ENCODE measurements at places on chromosomes 12 and 14. TPM values are rescaled to one million over a fixed set of nuclear protein-coding genes. Genes with fewer than 3 reads are reported as not detected.

- no peaks in the 10 kb centered on the region for H3K36me3 ChIP-seq
- H3K27me3 ChIP-seq = no peaks in the 10 kb centered on the region
- H3K4me1 ChIP-seq = no peaks in the 10 kb centered on the region
- H3K27ac ChIP-seq = no peak overlapping the region
Observed at GRCh38 chr12:101018540-101018939, 191.5 kb downstream of the SLC5A8 start.

- no peaks in the 10 kb centered on the region for H3K27me3 ChIP-seq
- no peak overlapping the region for H3K4me3 ChIP-seq
- no peak for DNase-seq
Observed at GRCh38 chr12:88266806-88267360, 124.8 kb downstream of the TMTC3 start.

- no peaks in the 10 kb centered on the region for H3K36me3 ChIP-seq
- no peak overlapping the region for H3K4me3 ChIP-seq
- H3K27me3 ChIP-seq = no peaks in the 10 kb centered on the region
- DNase-seq = no peak
Observed at GRCh38 chr14:91920526-91920925, 27.0 kb downstream of the FBLN5 start.

- H3K4me3 ChIP-seq = no peak overlapping the region
- no peaks in the 10 kb centered on the region for H3K36me3 ChIP-seq
- no peaks in the 10 kb centered on the region for H3K4me1 ChIP-seq
- H3K27ac ChIP-seq = no peak overlapping the region
- no peak for DNase-seq
- H3K27me3 ChIP-seq = no peaks in the 10 kb centered on the region
Observed at GRCh38 chr14:48008646-48009045, 333.2 kb upstream of the MDGA2 start.

DNA sequence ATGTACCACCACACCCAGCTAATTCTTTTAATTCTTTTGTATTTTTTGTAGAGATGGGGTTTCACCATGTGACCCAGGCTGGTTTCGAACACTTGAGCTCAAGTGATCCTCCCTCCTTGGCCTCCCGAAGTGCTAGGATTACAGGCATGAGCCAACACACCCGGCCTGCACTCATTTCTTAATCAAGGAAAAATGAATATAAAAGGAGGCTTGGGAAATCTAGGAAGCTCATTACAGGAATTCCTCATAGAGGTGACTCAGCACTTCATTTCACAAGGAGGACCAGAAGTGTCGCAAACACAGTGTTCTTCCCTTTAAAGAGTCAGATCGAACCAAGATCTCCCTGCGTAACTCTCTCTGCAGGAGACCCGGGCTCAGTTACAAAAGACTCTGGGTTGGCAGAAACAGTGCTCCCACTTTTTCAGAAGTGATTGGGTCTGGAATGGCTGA is 30.3 kb downstream of the NFKBIA start:
- H3K27ac ChIP-seq = no peak overlapping the region
- no peaks in the 10 kb centered on the region for H3K36me3 ChIP-seq
- DNase-seq = no peak
- no peak overlapping the region for H3K4me3 ChIP-seq
- H3K27me3 ChIP-seq = no peaks in the 10 kb centered on the region
- H3K4me1 ChIP-seq = peaks cover 17% of the 10 kb centered on the region

GRCh38 chr12:39984670-39985069 is 121.2 kb downstream of the SLC2A13 start:
- H3K27ac ChIP-seq = no peak overlapping the region
- no peaks in the 10 kb centered on the region for H3K4me1 ChIP-seq
- H3K27me3 ChIP-seq = no peaks in the 10 kb centered on the region
- no peak overlapping the region for H3K4me3 ChIP-seq

DNA sequence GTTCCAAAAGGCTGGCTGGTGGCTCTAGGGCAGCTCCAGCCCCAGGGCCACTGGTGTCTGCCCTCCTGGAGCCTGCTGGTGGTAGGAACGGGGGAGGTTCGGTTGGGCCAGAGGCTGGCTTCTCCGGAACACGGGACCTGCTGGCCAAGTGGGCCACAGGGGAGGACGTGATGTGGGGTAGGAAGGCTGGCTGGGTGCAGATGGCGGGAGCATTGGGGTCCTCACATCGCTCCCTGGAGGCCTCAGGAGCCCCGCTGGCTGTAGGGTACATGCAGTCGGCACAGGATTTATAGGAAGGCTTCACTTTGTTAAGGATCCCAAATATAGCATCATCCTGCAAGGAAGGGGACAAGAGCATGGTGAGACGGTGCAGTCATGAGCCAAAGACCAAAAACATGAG is 57.6 kb upstream of the CORO1C start:
- H3K36me3 ChIP-seq = peaks cover 11% of the 10 kb centered on the region
- no peaks in the 10 kb centered on the region for H3K27me3 ChIP-seq
- H3K27ac ChIP-seq = no peak overlapping the region
- no peak overlapping the region for H3K4me3 ChIP-seq

DNA sequence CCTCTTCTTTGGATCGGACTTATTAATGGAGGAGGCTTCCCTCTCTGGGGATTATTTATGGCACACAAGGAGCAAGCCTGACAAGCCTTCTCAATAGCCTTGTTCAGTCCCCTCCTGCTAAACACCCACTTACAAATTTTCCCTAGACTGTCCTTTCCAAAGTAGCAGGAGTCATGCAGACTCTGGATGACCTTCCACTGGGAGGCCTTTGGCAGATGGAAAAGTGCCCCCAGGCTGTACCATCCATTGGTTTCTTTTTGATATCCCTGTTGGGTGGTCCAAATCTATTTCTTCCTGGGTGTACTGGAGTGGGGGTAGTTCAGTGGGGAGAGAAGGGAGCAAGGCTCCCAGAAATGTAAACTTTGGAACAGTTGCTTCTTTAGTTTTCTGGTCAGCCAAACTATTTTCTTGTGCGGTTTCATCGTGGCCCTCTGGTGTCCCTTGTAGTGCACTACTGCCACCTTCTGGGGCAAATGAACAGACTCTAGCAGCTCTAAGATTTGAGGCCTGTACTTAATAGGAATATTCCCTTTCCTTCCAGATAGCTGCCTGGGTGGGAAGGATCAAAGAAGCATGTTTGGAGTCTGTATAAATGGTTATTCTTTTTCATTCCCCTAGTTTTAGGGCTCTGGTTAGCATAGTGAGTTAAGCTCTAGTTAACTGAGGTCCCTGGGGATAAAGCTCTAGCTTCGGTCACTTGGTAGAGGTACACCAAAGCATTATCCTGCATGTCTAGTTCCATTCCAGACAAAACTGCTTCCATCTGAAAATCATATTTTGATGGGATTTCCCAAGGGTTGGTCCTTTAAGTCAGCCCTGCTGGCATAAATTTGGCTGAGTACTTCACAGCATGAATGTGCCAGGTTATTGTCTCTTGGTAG is 409.5 kb downstream of the SLC6A15 start:
- no peaks in the 10 kb centered on the region for H3K4me1 ChIP-seq
- H3K27ac ChIP-seq = no peak overlapping the region
- no peaks in the 10 kb centered on the region for H3K36me3 ChIP-seq
- no peaks in the 10 kb centered on the region for H3K27me3 ChIP-seq

- no peaks in the 10 kb centered on the region for H3K27me3 ChIP-seq
- DNase-seq = no peak
- no peak overlapping the region for H3K4me3 ChIP-seq
- H3K27ac ChIP-seq = no peak overlapping the region
- no peaks in the 10 kb centered on the region for H3K36me3 ChIP-seq
Observed at GRCh38 chr12:14710632-14711320, 14.4 kb upstream of the GUCY2C start.

DNA sequence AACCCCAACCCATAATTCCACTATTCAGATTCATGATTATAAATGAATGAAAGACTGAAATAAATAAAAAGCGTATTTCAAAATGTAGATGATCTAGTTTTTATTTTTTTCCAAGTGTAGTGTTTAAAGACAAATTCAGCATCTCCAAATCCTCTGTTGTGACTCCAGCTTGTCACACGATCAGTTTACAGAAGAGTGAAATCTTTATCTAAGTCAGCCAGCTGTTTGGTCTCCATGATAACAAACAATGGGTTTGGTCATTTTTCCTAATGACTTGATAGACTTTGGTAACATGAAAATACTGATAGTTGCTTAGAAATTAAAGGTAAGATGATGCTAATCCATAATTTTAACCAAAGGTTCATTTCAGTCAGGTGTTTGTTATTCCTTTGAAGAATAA is 114.5 kb upstream of the RASSF8 start:
- no peak overlapping the region for H3K27ac ChIP-seq
- H3K27me3 ChIP-seq = no peaks in the 10 kb centered on the region
- H3K36me3 ChIP-seq = no peaks in the 10 kb centered on the region
- H3K4me3 ChIP-seq = no peak overlapping the region
- no peak for DNase-seq

DNA sequence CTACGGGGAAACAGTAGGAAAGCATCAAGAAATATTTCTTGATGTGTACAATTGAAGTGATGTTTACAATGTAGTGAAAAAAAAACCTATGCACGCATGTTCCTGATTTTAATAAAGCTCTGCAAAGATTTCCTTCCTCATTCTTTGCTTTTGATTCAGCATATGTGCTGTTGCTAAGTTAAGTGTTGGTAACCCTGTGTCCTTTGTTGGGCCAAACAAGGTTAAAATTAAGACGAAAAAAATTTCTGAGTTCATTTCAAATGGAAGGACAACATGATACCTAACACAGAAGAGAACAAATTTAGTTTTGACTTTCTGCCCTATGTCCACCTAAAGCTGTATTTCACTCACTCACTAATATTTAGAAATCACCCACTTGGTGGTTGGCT is 62.8 kb downstream of the PPP2R5C start:
- peak overlapping the region; percentile 21 for H3K4me3 ChIP-seq
- H3K4me1 ChIP-seq = peaks cover 34% of the 10 kb centered on the region
- peaks cover 50% of the 10 kb centered on the region for H3K36me3 ChIP-seq

GRCh38 chr12:63036216-63036973 is 101.4 kb upstream of the PPM1H start:
- no peak overlapping the region for H3K4me3 ChIP-seq
- H3K36me3 ChIP-seq = no peaks in the 10 kb centered on the region

GRCh38 chr14:88844980-88845491 is 20.6 kb downstream of the TTC8 start:
- no peak overlapping the region for H3K27ac ChIP-seq
- H3K36me3 ChIP-seq = no peaks in the 10 kb centered on the region
- DNase-seq = no peak
- no peaks in the 10 kb centered on the region for H3K27me3 ChIP-seq

GRCh38 chr14:102663440-102663839 is 71.0 kb downstream of the RCOR1 start:
- H3K27me3 ChIP-seq = no peaks in the 10 kb centered on the region
- H3K4me1 ChIP-seq = no peaks in the 10 kb centered on the region
- H3K36me3 ChIP-seq = no peaks in the 10 kb centered on the region
- no peak overlapping the region for H3K27ac ChIP-seq
- H3K4me3 ChIP-seq = no peak overlapping the region

DNA sequence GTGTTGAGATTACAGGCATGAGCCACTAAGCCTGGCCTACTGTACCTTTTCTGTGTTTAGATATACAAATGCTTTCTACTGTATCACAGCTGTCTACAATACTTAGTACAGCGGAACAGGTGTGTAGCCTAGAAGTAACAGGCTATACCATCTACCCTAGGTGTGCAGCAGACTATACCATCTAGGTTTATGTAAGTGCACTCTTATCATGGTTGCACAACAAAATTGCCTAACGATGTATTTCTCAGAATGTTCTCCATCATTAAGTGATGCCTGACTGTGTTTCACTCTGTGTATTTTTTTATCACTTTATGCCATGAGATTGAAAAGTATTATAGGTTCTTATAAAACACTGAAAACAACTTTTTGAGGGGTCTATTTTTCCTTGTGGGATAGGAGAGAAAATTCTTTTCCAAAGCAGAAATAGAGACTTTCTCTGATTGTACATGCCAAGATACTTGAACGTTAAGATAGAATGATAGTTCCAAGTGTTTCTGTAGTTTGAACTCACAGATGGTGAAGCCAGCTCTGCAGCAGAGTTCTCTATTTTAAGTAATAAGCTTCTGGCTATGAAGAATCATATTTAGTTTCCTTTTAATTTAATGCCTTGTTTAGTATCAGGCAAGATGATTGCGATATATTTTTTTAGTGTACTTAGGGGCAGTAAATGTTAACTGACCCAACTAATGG is 17.0 kb downstream of the TMPRSS12 start:
- H3K36me3 ChIP-seq = no peaks in the 10 kb centered on the region
- H3K27me3 ChIP-seq = no peaks in the 10 kb centered on the region
- DNase-seq = no peak
- no peaks in the 10 kb centered on the region for H3K4me1 ChIP-seq
- H3K27ac ChIP-seq = no peak overlapping the region

DNA sequence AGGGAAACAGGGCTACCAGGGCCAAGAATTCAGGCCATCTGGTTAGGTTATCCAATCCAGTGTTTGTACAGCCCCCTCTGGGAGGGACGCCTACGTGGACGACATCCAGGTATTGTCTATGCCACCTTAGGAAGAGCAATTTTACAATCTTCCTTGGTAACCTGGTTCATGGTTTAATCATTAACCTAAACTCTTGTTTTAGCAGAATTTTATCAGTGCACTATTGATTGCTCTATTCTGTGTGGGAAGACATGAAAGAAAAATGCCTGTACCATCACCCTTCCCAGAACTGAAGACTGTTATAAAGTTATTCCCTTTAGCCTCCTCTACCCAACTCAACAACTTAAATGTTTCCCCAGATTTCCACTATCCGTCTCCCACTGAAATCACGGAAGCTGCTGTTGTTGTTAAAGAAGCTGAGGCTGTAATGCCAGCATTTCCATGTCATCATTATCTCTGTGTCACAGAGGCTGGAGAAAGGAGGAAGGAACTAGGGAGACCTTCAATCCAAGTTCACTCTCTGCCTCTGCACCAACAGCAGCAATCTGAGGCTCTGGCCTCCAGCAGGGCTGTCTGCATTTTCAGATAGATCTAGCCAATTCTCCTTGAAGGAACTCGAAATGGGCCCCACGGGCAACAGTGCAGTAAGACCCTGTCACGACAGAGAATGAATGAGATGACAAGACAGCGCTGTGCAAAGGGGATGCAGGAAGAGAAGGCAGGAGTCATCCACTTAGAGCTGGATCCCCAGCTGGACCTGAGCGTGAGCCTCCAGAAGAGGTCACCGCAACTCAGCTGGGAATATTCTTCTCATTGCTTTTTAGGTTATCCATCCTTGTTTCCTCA is 183.4 kb upstream of the GZMB start:
- DNase-seq = no peak
- no peak overlapping the region for H3K4me3 ChIP-seq
- no peaks in the 10 kb centered on the region for H3K36me3 ChIP-seq
- no peaks in the 10 kb centered on the region for H3K4me1 ChIP-seq
- H3K27ac ChIP-seq = peak overlapping the region; percentile 43
- H3K27me3 ChIP-seq = no peaks in the 10 kb centered on the region

GRCh38 chr12:39344926-39345325 is 98.0 kb downstream of the KIF21A start:
- H3K27ac ChIP-seq = no peak overlapping the region
- H3K4me3 ChIP-seq = no peak overlapping the region
- H3K4me1 ChIP-seq = no peaks in the 10 kb centered on the region

- H3K4me3 ChIP-seq = no peak overlapping the region
- H3K27ac ChIP-seq = no peak overlapping the region
- H3K27me3 ChIP-seq = no peaks in the 10 kb centered on the region
- H3K36me3 ChIP-seq = peaks cover 49% of the 10 kb centered on the region
- no peak for DNase-seq
Observed at GRCh38 chr12:50985322-50985721, 33.0 kb downstream of the HIGD1C start.

- DNase-seq = no peak
- no peak overlapping the region for H3K4me3 ChIP-seq
Observed at GRCh38 chr14:74634481-74634880, 22.4 kb upstream of the LTBP2 start.

Gene NR1H4
- total RNA-seq = 0.05 TPM

Gene TRPV4
- 0.19 TPM for total RNA-seq

Gene SPRING1
- 15.3 TPM for total RNA-seq

Gene CARMIL3
- 0.52 TPM for total RNA-seq

Gene IFNG-AS1
- total RNA-seq = 1.3 TPM

Gene ABCD2
- total RNA-seq = 0.71 TPM

Gene IFI27L2
- 79.1 TPM for total RNA-seq

Gene BCL2L14
- total RNA-seq = 11.4 TPM

Gene KRT86
- total RNA-seq = 0.42 TPM
